ENCODE measurements at places on chromosomes 3 and 15.

DNA sequence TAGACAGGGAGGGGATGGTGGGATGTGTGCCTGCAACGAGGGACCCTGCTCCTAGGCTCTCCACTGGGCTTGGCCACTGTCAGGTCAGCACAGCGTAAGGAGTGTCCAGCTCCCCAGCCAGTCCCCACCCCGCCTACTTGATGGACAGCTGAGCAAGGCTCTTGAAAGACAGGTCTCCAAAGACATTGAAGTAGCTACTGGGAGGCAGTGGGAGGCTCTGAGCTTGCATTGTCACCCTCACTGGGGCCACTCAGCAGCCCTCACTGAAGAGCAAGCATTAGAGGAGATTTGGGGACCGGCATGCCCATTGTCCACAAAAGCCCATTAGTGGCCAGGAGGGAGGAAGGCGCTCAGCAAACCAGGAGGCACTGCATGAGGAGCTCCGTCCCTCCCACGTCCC, 146.5 kb downstream of the MEGF11 start:
- DNase-seq: no peak

DNA sequence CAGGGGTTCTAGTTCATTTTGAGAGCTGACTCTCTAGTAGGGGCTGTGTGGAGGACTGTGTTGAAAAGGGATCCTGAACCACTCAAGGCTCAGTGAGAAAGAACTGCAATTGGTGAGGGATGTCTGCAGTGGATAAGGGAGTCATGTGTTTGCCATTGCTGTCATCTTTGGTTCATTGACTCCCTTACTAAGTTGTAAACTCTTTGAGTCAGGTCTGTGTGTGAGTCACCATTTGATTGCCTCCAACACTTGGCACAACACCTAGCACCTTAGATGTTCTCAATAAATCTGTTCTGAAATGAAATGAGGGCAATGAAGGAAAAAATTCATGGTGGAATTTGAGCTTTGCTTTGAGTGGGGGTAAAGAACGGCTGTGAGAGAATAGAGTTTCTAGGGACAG, 51.7 kb downstream of the PLS1 start:
- DNase-seq: peak; percentile 83

- DNase-seq: no peak
Observed at GRCh38 chr15:60548101-60548500, 69.2 kb upstream of the ICE2 start.

GRCh38 chr15:65303687-65304380, 643 bp upstream of the RNU5B-1 start:
- peak; percentile 53 for DNase-seq

- DNase-seq: no peak
Observed at GRCh38 chr3:11631820-11632219, 11.9 kb downstream of the VGLL4 start.

DNA sequence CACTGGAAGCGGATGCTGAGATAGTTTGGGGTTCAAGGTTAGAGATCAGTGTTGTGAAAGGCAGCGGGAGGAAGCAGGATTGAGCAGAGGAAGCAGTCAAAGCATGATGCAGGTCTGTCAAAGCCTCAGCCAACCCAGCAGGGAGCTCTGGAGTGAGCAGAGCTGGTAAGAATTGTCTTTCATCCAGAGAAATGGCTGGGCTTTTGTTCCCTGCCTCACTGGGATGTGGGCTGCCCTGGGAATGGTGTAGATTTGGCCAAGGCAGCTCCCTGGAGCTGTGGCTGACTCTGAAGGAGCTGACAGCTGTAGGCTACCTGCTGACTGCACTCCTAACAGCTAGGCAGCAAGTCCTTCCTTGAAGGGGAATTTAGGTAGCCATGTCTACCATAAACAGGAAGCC, 61.9 kb upstream of the STXBP5L start:
- no peak for DNase-seq

GRCh38 chr3:84772841-84773240, 185.9 kb upstream of the CADM2 start:
- DNase-seq: no peak

DNA sequence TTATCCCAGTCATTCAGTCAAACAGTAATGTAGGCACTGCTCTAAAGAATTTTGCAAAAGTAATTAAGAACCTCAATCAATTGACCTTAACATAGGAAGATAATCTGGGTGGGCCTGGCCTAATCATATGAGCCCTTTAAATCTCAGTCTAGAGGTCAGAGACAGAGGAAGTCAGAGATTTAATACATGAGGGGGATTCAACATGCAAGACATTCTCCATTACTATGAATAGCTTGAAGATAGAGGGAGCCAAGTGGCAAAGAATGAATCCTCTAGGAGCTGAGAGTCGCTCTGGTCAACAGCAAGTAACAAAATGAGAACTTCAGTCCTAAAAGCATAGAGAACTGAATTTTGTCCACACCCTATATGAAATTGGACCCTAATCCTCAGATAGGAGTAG, 39.0 kb upstream of the MBNL1 start:
- DNase-seq: no peak

DNA sequence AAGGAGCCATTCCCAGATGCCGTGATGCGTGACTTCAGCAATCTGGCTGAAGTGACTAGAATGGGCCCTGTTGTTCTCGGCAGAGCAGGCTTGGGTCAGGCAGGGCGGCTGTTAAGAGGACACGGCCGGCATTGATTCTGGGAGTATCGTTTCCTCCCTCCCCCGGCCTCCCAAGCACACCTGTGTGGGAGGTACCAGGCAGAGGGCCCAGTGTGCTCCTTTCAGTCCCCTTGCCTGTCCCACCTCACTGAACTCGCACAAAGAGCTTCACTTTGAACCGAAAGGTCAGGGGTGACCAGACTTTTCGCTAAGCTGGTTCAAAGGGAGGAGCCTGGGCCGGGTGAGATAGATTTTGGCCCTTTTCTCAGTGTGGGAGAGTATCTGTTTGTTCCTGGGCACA, 92.7 kb downstream of the CEMIP start:
- DNase-seq: no peak

- DNase-seq: no peak
Observed at GRCh38 chr15:73386886-73387506, 18.2 kb upstream of the HCN4 start.

DNA sequence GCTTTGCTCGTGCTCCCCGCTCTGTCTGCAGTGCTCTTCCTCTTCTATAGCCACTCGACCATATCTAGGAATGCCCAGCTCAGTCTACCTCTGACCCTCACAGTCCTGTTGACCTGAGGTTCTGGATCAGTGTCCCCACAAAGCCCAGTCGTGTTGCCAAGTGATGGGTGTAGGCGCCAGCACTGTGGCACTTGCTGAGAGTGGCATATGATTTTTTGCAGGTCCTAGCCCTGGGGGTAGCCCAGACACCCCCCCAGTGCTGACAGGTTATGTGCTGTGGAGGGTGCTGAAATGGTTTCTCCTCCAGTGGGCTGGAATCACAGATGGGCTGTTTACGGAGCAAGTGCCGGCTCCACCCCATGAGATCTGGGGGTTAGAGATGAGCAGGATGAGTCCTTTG, 32.5 kb downstream of the ACAD9 start:
- no peak for DNase-seq

- DNase-seq: no peak
Observed at GRCh38 chr3:38002940-38003339, 12.4 kb downstream of the VILL start.

DNA sequence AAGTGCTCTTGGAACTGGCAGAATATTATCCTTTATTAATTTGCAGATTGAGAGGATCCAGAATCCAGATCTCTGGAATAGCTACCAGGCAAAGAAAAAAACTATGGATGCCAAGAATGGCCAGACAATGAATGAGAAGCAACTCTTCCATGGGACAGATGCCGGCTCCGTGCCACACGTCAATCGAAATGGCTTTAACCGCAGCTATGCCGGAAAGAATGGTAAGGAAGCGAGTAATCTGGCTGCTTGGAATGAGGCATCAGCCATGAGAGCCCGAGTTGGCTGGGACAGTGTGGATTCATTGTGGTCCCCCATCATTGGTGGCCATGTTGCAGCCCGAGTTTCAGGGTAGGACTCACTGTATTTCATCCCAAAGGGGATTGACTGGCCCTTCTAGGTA, 47.1 kb downstream of the PARP14 start:
- DNase-seq: peak; percentile 59

GRCh38 chr3:146178006-146178689, 17.2 kb upstream of the PLOD2 start:
- no peak for DNase-seq

DNA sequence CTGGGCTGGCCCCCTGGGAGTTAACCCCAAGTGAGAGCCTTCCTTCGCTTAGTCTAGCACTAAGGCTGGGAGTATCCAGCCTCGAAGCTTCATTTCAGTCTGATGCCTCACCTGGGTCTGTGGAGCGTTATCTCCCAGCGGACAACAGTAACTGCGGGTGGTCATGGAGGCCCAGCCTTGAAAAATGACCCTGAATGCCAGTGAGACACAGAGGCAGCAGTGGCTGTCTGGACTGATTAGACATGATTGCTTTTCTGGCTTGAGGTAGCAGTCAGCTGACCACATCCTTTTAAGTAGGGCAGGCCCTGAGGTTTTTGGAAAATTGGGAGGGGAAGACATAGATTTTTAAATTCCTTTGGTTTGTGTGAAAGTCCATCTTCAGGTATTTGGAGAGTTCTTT, 28.2 kb upstream of the TRIM59 start:
- no peak for DNase-seq

DNA sequence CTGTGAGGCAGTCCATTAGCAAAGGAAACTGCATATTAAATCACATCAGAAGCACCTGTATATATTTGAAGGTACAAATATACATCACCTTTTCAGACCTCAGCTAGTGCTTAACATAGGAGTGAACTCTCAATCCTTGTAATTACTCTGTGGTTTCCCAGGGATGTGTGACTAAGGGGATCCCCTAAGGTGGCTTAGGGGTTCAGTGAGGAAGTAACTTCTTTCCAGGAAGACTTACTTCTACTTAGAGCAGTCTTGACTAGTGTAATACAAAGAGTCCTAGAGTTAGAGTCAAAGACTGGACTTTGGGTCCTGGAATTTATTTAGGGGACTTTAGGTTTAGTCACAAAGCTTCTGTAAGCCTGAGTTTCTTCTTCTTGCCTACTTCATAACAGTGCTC, 8.7 kb upstream of the SUMF1 start:
- no peak for DNase-seq

GRCh38 chr3:57538465-57538864, 5.7 kb downstream of the DNAH12 start:
- DNase-seq: no peak

DNA sequence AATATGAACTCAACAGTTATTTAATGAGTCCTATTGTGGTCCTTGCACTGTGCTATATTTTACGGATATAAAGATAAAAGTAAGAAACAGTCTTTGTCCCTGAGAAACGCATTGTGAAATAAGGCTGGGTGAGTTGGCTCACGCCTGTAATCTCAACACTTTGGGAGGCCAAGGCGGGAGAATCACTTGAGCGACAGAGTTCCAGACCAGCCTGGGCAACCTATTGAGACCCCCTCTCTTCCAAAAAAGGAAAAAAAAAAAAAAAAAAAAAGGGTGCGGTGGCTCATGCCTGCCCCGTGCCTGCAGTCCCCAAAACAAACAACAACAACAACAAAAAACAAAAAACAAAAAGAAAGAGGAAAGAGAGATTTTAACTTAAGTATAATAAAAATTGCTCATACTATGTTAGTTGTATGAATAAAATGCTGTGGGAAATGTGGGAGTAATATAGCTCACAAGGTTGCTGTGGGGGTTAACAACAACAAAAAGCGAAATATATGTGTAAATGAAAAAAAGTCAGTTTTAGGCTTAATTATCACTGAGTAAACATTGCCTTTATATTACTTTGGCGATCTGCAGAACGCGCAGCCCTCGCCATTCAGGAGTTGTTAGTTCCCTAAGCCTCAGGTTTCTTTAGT, 461 bp upstream of the FNDC3B start:
- no peak for DNase-seq

GRCh38 chr3:107308716-107309115, 68.5 kb upstream of the CCDC54 start:
- no peak for DNase-seq

DNA sequence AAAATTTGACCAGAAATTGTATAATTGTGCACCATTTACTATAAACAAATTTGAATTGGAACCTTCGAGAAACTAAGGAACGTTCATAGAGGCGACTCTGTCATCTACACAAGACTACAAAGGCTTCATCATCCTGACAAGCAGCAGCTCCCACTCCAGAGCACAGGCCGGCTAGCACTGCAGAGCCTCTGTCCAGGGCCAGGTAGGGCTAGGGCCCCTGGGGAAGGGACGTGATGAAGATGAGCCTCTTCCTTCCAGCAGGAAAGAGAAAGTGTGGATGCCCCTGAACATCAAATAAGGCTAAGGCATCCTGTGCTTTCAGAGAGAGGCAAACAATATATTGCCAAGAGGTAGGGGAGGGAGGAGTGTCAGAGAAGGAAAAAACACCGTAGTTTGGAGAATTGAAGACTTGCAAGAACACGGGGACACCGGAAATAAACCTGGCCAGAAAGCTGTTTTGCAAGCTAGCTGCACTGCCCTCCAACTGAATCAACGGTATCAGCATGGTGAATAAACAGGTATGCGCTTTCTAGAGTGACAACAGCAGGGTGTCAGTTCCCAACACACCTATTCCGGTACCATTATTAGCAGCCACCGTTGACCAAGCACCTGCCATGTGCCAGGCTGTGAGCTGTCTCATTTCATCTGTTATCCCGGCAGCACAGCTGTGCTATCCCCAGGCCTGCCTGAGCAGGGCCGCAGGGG, 12.4 kb downstream of the XXYLT1 start:
- DNase-seq: no peak

DNA sequence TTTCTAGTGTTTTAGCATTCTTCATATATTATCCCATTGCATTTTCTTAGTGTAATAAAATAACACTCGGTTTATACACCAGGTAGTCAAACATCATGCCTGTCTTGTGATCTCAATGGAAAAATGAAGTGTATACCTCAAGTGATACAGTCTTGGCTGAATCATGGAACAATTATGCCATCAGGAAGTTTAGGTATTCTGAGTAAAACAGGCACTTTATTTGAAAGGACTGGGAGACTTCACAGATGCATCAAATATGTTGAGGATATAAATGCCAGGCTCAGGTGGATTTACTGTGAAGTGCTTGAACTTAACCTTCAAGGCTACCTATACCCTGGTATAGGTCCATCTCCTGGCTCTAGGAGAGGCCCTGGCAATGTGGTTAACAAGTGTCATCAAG, 8.5 kb downstream of the TGFBR2 start:
- DNase-seq: peak; percentile 53

GRCh38 chr3:135447483-135447882, 518.0 kb upstream of the PPP2R3A start:
- no peak for DNase-seq

- no peak for DNase-seq
Observed at GRCh38 chr15:58074452-58074851, 8.9 kb upstream of the ALDH1A2 start.

DNA sequence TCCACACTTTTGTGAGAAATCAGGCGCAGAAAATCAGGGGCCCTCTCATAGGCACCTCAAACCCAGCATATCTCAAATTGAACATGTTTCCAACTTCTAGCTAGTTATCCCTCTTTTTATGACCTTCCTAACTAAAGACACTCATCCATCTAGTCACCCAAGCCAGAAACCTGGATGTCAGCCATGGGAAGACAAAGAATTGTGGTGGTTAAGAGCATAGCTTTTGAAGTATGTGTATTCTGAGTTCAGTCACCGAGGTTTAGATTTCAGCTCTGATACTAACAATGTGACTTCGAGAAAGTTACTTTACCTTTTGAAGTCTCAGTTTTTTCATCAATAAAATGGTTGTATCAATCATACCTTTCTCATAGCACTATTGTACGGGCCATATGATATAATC, 495.5 kb downstream of the NLGN1 start:
- DNase-seq: peak; percentile 99

All from M059J (cell line).